ENCODE measurements at places on chromosomes 2 and 18.

DNA sequence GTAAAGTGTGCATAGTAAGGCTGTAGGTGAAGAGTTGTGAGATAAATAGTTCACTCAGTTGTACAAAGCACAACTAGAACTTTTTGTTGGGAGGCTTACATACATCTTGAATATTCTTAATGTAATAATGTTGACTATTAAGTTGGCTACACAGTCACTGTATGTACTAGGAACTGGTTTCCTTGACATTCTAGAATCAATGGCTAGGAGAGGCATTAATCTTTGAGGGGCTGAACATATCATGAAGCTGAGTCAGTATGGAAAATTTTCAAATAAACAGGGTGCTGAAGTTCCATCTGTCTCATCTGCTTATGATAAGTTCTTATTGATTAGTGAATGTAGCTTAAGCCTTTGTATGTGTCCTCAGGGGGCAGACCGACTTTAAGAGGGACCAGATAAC is 23.4 kb downstream of the METTL21A start:
- no peak for DNase-seq

- no peak for DNase-seq
Observed at GRCh38 chr18:47331026-47331425, 79.6 kb upstream of the SKOR2 start.

DNA sequence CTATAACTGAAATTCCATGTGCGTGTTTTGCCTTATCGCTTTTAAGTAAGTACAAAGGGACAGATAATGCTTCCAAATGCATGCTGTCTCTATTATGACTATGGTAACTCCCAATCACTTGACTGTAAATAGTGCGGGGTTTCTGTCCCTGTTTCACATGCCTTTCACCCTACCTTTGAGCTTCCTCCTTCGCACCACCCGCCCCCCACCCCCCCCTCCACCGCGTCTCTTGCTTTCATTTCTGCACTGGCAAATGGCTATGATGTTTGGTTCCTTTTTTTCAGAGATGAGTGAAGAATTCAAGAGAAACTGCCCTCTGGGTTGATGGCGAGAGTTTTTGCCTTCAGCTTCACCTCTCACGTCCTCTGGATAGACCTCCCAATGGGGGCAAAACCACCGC is 25.0 kb upstream of the SPP2 start:
- no peak for DNase-seq

- DNase-seq: no peak
Observed at GRCh38 chr2:15688924-15689568, 97.4 kb downstream of the DDX1 start.

Measured in SIG-M5 (cell line).